ENCODE measurements at places on chromosomes 12 and 14.

DNA sequence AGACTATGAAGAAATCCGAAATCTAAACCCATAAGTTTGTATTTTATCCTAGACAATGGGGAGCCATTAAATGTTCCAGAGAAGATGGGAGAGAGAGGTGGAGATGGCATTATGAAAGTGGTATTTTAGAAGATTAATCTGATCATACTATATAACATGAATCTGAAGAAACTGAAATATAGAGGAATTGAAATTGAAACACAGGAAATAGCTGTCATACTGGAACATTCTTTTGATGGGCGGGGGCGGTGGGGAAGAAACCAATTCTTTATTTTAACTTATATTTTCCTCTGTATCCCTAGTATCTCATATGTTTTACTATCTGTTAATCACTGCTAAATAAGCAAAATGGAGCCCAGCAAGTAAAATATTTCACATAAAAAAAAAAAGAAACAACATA, 27.0 kb upstream of the FOXN3 start:
- no peak overlapping the region for H3K27ac ChIP-seq
- H3K4me1 ChIP-seq, result peaks cover 55% of the 10 kb centered on the region
- no peak overlapping the region for H3K4me3 ChIP-seq
- H3K36me3 ChIP-seq, result no peaks in the 10 kb centered on the region

GRCh38 chr14:37172936-37173614, 669 bp upstream of the SLC25A21 start:
- H3K4me3 ChIP-seq, result peak overlapping the region; percentile 62
- DNase-seq, result no peak
- no peaks in the 10 kb centered on the region for H3K27me3 ChIP-seq
- H3K4me1 ChIP-seq, result peaks cover 8% of the 10 kb centered on the region
- H3K27ac ChIP-seq, result peak overlapping the region; percentile 80

DNA sequence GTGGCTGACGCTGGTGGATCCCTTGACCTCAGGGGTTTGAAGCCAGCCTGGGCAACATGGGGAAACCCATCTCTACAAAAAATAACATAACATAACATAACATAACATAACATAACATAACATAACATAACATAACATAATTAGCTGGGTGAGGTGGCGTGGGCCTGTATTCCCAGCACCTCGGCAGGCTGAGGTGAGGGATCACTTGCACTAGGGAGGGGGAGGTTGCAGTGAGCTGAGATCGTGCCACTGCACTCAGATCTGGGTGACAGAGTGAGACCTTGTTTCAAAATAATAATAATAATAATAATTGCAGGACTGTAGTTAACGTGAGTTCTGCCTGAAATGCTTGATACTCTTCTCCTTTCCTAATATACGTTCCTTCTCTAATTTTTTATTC, 1.3 kb downstream of the MAGOHB start:
- H3K27me3 ChIP-seq, result no peaks in the 10 kb centered on the region
- H3K27ac ChIP-seq, result no peak overlapping the region
- peaks cover 31% of the 10 kb centered on the region for H3K36me3 ChIP-seq
- H3K4me3 ChIP-seq, result peak overlapping the region; percentile 88
- DNase-seq, result no peak

DNA sequence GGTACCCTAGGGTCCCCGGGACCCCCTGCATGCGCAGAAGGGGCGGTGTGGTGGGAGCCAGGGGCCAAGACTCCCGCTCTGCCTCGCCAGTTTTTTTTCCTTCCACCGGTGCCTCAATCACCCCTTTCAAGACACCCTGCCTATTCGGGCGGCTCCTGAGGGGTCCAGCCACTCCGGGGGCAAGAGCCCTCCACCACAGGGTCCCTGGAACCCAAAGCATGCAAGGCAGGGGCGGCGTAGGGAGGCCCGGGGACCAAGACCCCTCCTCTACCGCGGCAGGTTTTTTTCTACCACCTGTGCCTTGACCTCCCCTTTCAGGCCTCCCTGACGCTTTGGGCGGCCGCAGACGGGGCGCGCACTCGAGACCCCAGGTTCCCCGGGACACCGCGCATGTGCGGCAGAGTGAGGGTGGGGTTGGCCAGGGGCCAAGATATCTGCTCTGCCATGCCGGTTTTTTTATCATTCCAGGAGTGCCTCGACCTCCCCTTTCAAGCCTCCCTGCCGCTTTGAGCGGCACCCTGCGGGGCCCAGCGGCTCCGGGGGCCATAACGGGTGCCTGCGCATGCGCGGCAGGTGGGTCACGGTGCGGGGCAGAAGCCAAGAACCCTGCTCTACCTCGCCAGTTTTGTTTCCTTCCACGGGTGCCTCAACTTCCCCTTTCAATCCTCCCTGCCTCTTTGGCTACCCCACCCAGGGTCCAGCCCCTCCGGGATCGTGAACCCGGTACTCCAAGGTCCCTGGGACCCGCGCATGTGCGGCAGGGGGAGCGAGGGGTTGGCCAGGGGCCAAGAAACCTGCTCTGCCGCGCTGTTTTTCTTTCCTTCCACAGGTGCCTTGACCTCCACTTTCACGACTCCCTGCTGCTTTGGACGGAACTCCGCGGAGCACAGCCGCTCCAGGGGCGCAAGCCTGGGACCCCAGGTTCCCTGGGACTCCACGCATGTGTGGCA, 328.1 kb downstream of the ALG10 start:
- H3K27me3 ChIP-seq, result no peaks in the 10 kb centered on the region
- H3K27ac ChIP-seq, result no peak overlapping the region
- no peaks in the 10 kb centered on the region for H3K36me3 ChIP-seq
- H3K4me1 ChIP-seq, result no peaks in the 10 kb centered on the region
- H3K4me3 ChIP-seq, result no peak overlapping the region
- no peak for DNase-seq

DNA sequence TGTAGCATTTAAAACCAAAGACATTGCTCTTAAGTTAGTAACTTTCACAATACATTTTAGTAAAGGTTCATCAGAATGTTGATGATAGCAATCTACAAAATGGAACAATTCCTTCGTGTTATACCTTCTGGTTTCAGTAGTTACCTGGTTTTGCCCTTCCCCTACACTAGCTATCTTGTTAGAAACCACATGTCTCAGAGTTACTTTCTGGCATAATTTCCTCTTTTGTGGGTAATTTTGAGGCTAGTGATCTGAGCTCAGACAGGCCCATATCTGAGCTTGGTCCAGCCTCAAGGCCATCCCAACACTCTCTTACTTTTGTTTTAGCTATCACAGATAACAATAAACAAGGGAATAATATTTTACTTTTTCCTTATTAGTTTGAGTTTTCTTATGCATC, 196.9 kb downstream of the KITLG start:
- H3K4me3 ChIP-seq, result no peak overlapping the region
- H3K4me1 ChIP-seq, result no peaks in the 10 kb centered on the region
- DNase-seq, result no peak
- no peaks in the 10 kb centered on the region for H3K36me3 ChIP-seq

- H3K4me3 ChIP-seq, result no peak overlapping the region
- no peak for DNase-seq
- peaks cover 46% of the 10 kb centered on the region for H3K4me1 ChIP-seq
- H3K27me3 ChIP-seq, result peaks cover 4% of the 10 kb centered on the region
- peak overlapping the region; percentile 70 for H3K27ac ChIP-seq
- H3K36me3 ChIP-seq, result no peaks in the 10 kb centered on the region
Measured at GRCh38 chr14:23405516-23406025, 2.5 kb downstream of the MYH6 start.

DNA sequence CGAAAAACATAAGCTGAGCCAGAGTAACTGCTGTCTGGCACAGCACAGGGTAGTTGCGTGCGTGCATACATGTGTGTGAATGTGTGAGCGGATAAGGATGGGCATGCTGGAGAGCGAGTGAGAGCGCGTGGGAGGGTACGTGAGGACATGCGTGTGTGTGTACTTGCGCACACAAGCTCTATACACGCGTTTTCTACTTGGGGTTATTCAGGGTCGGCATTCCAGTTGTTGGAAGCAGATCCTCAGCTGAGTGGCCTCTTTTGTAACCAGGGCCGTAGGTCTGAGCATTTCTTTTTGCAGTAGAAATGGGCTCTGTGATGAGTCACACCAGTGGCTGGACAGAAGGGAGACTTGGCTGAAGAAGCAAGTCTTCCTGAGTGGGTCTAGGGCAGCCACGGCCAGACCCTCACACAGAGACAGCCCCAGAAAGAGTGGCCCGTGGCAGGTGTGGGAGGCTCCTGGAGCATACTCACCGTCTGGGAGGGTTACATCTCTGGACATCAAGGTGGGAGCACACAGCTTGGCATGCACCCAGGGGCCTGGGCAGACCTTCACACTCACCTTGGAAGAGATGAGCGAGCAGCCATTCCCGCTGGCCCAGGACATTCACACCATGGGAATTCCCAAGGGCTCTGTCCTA, 78.0 kb downstream of the LRRC74A start:
- H3K27me3 ChIP-seq, result no peaks in the 10 kb centered on the region
- no peak overlapping the region for H3K4me3 ChIP-seq
- DNase-seq, result peak; percentile 50
- no peaks in the 10 kb centered on the region for H3K36me3 ChIP-seq
- H3K27ac ChIP-seq, result peak overlapping the region; percentile 68

DNA sequence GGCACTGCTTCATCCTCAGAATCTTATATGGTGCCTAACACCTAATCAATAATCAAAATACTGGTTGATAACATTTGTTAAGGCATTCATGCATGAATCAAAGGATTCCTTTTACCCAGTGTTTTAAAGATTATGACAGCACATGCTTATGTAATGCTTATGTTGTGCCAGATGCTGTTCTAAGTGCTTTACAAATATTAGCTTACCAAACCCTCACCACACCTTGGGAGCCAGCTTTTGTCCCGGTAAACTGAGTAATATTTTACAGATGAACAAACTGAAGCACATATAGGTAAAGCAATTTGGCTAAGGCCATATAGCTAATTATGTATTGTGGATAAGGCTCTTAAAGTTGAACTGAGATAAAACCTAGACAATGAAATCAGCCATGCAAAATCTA, 209.2 kb downstream of the ALX1 start:
- no peak overlapping the region for H3K27ac ChIP-seq
- no peak for DNase-seq
- no peaks in the 10 kb centered on the region for H3K4me1 ChIP-seq
- no peaks in the 10 kb centered on the region for H3K36me3 ChIP-seq
- no peak overlapping the region for H3K4me3 ChIP-seq

- H3K27me3 ChIP-seq, result no peaks in the 10 kb centered on the region
- DNase-seq, result no peak
- H3K4me1 ChIP-seq, result peaks cover 43% of the 10 kb centered on the region
- peak overlapping the region; percentile 98 for H3K4me3 ChIP-seq
- H3K36me3 ChIP-seq, result peaks cover 37% of the 10 kb centered on the region
- H3K27ac ChIP-seq, result no peak overlapping the region
Measured at GRCh38 chr14:49770212-49770817, 2.4 kb downstream of the KLHDC2 start.

GRCh38 chr14:96693987-96694386, 103.2 kb upstream of the VRK1 start:
- no peaks in the 10 kb centered on the region for H3K4me1 ChIP-seq
- H3K27me3 ChIP-seq, result peaks cover 17% of the 10 kb centered on the region
- H3K36me3 ChIP-seq, result no peaks in the 10 kb centered on the region
- H3K4me3 ChIP-seq, result no peak overlapping the region
- H3K27ac ChIP-seq, result no peak overlapping the region

- H3K4me3 ChIP-seq, result no peak overlapping the region
- DNase-seq, result no peak
- no peaks in the 10 kb centered on the region for H3K4me1 ChIP-seq
- H3K27me3 ChIP-seq, result peaks cover 6% of the 10 kb centered on the region
- H3K27ac ChIP-seq, result no peak overlapping the region
Measured at GRCh38 chr14:101410126-101410525, 151.2 kb upstream of the DIO3 start.

- no peak for DNase-seq
Measured at GRCh38 chr12:71524626-71525025, 85.0 kb downstream of the LGR5 start.

- H3K27ac ChIP-seq, result no peak overlapping the region
- H3K27me3 ChIP-seq, result no peaks in the 10 kb centered on the region
- no peak for DNase-seq
- no peaks in the 10 kb centered on the region for H3K4me1 ChIP-seq
- H3K36me3 ChIP-seq, result no peaks in the 10 kb centered on the region
- H3K4me3 ChIP-seq, result no peak overlapping the region
Measured at GRCh38 chr12:38370311-38370710, 53.7 kb downstream of the ALG10B start.
